ENCODE measurements at places on chromosomes 16 and 17.

DNA sequence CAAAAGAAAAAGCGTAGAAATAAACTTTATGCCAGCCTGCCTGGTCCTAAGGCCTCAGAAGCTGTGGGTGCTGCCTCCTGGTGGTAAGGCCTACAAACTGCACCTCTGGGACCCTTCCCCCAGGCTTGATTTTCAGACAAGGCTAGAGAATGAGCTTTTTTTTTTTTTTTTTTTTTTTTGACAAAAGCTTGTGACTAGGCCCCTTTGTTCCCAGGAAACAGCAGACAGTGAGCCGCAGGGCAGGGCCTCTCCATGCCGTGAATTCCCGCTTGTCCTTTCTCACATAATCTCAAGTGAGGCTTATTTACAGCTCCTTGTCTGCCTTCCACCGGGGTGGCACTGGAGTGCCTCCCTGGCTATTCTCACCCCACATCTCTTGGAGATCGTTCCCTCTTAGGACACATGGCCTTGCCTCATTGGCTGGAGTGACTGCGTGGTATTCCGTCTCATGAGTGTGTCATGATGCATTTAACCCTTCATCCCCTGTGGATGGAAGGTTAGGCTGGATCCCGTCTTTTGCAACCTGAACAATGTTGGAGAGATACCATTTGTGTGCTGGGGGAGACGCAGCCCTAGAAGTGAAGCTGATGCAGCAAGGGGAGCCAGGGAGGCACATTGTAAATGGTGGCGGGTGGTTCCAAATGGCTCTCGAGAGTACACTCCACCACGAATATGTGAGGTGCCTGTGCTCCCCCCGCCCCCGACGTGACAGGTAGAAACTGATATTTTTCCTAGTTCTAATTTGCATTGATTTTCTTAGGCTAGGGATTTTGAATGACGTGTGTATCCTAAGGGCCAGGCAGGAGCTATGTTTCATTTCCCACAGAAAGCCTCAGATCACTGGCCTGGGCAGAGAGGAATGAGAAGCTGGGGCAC lies 49.6 kb downstream of the USP22 start:
- DNase-seq: peak; percentile 35

- DNase-seq: no peak
These were observed 15.0 kb upstream of the KDM6B start for GRCh38 chr17:7818746-7819645.

- DNase-seq: no peak
These were observed 88.2 kb upstream of the CORO6 start for GRCh38 chr17:29710891-29711418.

- DNase-seq: no peak
These were observed 126.1 kb downstream of the VPS53 start for GRCh38 chr17:588519-588918.

DNA sequence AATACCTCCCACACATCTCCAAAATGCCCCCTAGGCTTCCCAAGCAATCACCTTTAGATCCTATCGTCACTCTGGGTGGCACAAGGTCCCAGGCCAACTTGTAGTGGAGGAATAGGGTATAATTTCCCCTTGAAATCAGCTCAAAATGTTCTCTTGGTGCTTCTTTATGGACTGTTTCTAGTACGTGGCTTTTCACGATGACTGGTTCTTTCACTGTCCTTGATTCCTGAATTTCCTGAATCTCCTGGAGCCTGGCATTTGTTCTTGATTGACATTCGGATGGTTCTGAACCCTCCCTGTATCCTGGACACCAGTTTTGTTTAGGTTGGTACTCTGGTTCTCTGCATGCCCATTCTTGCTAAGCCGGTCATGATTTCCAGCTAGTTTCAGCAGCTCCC lies 6.9 kb upstream of the VPS53 start:
- no peak for DNase-seq

- no peak for DNase-seq
These were observed 209.4 kb downstream of the XYLT1 start for GRCh38 chr16:17261197-17261858.

DNA sequence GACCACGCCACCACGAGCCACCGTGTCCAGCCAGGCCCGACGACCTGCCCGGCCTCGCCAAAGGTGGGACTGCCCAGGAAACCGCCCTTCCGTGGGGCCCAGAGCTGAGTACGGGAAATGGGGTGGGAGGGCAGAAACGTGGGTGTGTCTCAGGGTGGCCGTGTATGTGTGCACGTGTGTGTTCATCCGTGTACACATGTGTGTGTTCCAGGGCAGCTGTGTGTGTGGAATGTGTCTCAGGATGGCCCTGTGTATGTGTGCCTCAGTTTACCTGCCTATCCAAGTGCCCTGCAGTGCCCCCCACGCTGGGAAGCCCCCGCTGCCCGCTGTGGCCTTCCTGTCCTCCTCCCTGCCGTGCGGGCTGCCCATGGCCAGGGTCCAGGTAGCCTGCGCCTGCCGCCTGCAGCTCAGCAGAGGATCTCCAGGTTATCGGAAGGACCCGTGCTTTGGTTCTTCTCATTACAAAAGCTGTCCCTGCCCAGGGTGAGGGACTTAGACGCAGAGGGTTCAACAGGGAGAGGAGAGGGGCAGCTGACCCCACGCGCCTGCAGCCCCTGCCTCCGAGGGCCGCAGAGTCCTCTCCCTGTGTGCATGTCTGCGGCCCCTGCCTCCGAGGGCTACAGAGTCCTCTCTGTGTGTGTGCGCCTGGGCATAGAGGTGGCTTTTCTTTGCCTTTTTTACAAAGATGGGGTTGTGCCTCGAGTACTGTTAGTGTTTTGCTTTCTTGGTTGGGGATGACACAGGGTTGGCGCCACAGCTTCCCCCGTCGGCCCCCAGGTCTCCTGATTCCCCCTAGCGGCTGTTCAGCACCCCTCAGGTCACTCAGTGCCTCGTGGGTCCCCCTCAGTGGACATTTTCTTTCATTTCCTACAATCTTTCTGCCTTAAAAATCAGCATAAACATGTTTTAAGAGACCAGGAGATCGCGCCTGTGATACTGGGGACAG lies 23.6 kb downstream of the ZNF469 start:
- no peak for DNase-seq

DNA sequence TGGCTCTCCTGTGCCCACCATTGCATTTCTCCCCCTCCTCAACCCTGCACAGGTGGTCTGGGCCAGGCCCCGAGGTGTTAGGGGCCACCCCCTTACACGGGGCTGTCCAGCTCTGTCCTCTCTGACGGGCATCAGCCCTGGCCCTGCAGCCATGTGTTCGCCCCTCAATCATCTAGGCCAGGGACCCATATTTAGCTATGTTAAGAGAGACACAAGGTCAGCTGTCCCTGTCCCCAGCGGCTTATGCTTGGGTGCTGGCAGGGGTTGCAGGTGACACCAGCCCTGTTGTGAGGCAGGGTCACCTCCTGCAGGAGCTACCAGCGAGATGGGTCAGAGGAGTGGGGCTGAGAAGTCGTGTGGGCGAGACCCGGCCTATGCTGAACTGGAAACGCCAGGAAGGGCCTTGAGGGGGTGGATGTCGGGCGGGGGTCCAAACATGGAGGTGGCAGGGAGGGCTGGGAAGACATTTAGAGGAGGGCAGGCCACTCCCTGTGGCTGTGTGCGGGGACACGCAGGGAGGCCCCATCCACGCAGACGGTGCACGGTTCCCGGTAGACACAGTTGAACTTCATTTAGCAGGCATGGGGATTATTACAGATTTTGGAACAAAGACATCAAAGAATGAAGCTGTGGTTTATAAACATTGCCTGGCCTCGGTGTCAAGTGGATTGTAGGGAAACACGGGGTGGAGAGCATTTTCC lies 133.2 kb upstream of the CHMP6 start:
- DNase-seq: no peak

GRCh38 chr17:75003070-75003956 lies 9.2 kb upstream of the MRPL58 start:
- DNase-seq: no peak

GRCh38 chr16:4341250-4341649 lies 9.9 kb downstream of the PAM16 start:
- DNase-seq: no peak

DNA sequence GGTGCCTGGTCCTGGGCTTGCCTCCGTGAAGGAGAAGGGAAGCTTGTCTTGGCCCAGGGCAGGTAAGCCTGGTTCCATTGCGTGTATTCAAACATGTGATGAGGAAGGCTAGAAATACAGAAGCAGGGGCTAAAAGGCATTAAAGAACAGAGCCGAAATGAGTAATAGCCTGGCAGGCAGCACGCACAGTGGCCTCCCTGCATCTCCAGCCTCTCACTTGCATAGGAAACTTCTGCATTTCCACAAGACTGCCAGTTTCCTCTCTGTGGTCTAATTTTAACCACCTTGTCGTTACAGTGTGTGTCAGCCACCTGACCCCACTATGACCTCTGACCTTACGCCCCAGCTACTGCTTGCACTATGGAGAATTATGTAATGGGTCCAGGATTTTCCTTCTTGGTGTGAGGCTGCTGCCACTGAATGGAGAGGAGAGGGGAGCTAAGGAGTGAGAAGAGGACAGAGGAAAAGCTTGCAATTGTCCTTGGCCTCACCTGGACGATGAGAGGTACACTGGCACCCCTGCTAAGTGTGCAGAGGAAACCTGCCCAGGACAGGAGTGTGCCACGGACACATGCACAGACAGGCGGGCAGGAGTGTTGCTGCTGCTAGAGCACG lies 32.8 kb downstream of the HIC1 start:
- DNase-seq: peak; percentile 16

GRCh38 chr17:16521070-16521727 lies 29.2 kb upstream of the LRRC75A start:
- peak; percentile 35 for DNase-seq

DNA sequence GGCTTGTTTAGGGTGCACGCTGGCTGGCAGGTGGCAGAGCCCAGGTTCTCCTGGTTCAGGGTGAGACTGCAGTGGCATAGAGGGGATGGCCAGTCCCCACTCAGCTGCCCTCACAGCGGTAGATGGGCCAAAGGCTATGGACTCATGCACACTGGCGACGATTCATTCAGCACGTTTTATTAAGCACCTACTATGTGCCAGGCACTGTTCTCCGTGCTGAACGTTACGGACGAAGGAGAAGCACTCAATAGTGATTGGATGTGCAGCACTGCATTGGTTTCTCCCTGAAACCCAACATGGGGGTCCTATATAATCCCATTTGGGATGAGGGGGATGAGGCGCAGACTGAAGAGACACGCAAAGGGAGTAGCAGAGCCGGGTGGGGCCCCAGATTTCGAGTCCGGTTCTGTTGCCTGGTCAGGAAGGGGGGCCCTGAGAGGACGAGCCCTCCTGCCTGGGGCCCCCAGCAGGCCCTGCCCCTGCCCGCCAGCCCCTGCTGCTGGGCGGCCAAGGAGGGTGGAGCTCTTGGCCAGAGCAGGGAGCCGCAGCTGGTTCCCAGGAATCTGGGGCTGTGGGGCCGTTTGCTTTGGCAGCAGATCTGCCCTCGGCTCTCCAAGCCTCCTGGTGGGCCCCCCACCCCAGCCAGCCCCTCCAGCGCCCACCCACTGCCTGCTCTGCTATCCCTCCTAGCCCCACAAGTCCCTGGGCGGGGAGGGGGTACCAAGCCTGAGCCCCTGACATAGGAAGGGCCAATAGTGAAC lies 8.8 kb downstream of the GLIS2 start:
- no peak for DNase-seq

DNA sequence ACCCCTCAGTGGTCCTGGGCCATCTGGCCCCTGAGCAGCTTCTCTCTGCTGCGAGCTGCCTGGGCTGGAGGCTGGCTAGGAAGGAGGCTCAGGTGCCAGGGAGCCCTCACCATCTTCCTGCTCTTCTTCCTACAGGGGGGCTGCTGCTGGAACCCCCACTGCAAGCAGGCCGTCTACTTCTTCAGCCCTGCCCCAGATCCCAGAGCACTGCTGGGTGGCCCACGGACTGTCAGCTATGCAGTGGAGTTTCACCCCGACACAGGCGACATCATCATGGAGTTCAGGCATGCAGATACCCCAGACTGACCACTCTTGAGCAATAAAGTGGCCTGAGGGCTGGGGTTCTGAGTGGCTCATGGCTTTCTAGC lies 46.1 kb downstream of the PRMT7 start:
- DNase-seq: no peak

DNA sequence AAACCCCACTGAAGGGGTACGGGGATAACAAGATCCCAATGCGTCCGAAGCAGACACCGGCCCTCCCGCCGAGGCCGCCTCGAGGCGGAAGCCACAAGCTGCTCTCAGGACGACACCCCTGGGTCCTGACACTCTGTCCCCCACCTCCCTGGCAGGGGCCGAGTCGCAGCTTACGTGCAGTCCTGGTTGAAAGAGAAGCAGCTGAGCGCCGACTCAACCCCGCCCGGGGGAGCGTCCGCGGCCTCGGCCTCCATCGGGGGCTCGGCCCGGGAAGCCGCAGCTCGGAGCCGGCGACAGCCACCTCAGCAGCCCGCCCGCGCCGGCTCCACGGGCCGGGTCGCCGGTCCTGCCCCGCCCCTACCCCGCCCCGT lies at the start of gene WIPI1:
Gene WIPI1 (minus strand): TSS at position 329 of the 371 bp plus-strand sequence. CDS start 75 bp downstream, at position 254.
- DNase-seq: no peak

GRCh38 chr16:29994600-29995323 lies 655 bp downstream of the HIRIP3 start:
- DNase-seq: peak; percentile 71

- DNase-seq: no peak
These were observed 5.8 kb upstream of the CBX4 start for GRCh38 chr17:79844869-79845600.

GRCh38 chr16:68626557-68626956 lies 18.6 kb upstream of the CDH3 start:
- DNase-seq: no peak

- DNase-seq: peak; percentile 85
These were observed at the start of gene PLSCR3 for GRCh38 chr17:7394452-7395191. Gene PLSCR3, minus strand, starts transcription at chr17:7394525. Its CDS starts 415 bp downstream, at chr17:7394110.

DNA sequence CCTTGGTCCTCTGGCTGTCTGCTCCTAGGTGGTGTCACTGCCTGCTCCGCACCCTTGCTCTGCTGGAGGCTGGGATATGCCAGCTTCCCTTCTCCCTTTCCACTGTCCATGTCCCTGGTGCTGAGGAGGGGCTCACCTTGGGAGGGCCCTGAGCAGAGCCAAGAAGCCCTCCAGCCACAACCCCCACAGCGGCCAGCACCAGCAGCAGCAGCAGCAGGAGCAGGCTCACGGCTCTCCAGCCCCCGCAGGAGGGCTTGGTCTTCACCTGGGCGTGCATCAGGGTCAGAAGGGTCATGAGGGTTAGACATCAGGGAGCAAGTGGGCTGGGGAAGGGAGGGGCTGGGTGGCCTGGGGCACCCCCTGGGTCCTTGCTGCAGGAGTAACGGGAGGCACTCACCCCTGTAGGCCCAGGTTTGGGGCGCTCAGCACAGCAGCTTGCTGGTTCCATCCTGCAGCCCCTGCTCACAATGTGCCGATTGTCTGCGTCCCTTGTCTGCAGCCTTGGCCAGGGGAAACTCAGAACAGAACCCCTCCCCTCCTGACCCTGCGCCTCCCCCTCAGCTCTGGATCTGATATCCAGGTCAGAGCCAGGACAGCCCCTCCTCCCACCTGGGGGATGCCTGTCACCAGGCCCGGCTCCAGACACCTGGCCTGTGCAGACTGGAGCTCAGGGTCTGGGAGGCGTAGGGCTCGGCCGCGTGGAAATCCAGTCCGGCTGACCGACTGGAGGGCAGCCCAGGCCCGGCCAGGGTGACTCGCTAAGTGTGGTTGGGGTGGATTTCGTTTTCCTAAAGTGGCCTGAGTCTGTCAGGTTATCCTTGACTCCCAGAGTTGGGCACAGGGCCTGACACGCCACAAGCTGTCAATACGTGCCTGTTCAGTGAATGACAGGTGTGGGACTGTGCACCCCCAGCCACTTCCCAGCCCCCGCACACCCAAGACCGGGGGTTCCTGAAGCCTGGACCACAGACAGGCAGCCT lies at the start of gene BRICD5:
Gene BRICD5 (minus strand): TSS at position 478 of the 980 bp plus-strand sequence. CDS start 30 bp downstream, at position 448.
- DNase-seq: no peak

Data from stimulated activated CD4-positive, alpha-beta T cell treated with anti-CD3 and anti-CD28 coated beads, Interleukin-1b, Interleukin-23, amount 100 ng/mL, for 24 hours (primary cell).